Hematopoietic multipotent progenitor cell treated with erythropoietin and hydrocortisone succinate and interleukin-3 and kit ligand, for 4 days (in vitro differentiated cells): ENCODE measurements at places on chromosomes 4 and X.

DNA sequence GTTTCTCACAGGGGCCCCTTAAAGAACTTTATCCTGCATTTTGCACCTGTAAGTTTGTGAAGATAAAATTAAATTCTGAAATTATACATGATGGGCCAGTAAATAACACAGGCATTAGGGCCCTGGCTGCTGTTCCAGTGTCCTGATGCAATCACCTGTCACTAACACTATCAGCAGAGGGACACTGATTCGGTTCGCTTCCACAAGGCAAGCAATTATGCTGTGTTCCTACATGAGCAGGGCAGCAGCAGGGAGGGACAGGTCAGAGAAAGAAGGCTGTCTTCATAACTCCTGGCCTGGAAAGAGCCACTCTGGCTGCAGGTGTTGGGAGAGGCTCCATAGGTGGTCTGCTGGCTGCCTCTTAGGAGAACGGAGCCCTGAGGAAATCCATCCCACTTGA is 487.3 kb downstream of the MID1IP1 start:
- no peak for DNase-seq

- DNase-seq, result no peak
Measured at GRCh38 chr4:99811117-99811516, 5.5 kb upstream of the DAPP1 start.

GRCh38 chrX:101057093-101057714 is 5.3 kb upstream of the TRMT2B start:
- peak; percentile 71 for DNase-seq

DNA sequence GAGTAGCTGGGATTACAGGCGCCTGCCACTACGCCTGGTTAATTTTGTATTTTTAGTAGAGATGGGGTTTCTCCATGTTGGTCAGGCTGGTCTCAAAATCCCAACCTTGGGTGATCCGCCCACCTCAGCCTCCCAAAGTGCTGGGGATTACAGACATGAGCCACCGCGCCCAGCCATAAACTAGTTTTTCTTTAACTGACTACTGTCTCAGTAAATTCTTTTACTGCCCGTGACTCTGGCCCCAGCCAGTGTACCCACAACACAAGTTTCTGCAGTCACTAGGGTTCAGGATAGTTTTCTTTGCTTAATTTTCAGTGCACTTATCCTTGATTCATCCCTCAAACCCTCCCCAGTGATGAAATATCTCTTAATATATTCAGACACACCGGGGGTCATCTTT is 8.3 kb downstream of the SHROOM2 start:
- DNase-seq, result no peak

DNA sequence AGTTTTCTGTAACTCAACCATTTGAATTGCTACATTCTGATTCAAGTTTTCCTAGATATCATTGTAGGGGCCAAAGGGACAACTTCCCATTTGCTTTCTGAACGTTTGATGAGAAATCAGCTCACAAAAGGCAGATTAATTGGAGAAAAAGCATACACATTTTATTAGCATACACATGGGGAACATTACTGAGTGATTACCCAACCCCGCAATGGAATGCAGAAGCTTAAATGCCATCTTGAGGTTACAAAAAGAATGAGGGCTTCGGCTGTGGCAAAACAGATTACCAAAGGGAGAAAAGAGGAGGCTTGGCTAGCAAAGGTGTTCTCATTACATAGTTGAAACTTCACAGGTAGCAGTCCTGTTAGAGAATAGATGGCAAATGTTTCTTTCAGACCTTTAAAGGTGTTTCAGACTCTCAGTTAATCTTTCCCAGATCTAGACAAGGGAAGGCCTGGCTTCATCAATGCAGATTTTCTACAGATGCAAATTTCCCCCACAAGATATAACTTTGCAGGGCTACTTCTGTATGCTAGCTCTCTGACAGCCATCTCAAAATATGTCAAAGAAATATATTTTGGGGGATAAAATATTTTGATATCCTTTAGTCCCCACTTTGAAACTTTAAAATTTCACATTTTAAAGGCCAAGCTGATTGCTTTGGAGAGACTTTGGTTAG is 26.5 kb upstream of the HERC6 start:
- DNase-seq, result no peak
